ENCODE measurements at places on chromosomes 3 and 15.

DNA sequence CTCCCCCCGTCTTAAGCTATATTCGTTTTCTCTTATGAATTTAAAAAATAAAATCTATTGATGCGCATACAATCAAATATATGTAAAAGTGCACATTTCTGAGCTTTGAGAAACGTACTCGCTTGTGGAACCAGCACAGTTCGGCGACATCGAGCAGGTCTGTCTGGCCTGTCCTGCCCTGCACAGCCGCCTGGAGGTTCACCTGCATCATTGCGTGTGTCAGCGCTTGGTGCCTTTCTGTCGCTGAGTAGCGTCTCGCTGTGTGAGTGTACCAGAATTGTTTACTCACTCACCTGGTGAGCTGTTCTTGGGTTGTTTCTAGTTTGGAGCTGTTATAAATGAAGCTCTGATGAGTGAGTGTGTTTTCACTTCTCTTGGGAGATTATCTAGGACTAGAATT is 104.0 kb downstream of the VGLL4 start:
- no peak for DNase-seq

DNA sequence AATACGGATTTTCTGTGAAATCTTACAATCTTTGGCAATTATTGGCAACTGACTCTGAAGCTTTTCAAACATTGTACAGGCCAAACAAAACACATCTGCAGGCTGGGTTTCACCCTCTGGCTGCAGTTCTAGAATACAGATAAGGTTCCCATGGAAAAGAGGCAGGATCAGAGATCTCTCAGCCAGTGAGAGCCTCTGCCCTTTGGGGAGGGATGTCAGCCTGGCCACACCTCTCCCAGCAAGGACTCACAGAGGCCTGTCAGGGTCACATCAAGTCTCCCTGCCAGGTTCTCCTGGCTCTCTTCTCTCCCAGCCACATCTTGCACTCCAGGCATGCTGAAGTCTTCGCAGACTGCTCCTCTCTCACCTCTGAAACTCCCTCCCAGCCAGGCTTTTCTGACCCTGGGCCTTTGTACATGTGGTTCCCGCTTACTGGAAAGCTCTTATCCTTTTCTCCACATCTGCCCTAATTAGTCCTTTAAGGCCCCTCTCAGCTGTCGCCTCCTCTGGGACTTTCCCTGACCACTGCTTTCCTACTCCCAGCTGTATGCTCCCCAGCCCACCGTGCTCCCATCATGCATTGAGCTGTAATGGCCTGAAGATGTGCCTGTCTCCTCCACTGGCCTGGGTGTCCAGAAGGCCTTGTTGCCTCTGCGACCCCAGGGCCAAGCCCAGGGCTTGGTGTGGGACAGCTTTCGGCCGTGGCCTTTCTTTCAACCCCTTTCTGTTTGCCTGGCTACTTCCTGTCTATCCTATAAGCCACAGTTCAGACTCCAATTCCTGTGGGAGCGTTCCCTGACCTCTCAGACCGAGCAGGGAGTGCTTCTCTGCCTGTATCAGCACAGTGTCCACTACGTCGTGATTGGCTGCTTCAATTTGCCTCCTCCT is 4.3 kb downstream of the RBP1 start:
- no peak for DNase-seq

DNA sequence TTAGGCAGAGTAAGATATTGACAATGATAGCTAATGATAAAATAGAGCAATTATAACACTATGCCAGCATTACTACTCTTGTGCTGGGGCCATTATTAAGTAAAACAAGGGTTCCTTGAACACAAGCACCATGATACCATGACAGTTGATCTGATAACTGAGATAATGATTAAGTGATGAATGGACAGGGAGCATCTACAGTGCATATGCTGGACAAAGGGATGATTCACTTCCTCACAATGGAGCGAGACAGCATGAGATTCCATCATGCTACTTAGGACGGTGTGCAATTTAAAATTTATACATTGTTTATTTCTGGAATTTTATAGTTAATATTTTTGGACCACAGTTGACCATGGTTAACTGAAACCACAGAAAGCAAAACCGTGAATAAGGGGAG is 156.6 kb downstream of the FHIT start:
- DNase-seq = no peak

DNA sequence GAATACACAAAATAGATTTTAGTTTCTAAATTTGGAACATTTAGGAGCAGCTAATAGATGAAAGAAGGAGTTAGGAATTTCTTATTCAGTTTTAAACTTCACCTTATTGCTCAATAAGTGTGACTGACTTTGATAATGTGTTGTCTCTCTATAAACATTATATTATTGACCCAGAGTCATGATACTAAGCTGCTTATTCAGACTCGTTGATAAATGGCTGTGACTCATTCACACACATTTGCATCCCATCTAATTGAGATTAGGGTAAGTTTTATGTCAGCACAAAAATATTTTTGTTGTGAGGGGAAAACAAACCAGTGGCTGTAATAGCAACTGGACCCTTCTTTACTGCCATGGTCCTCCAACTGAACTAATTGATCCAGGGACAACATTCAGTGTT is 137.6 kb downstream of the GOLIM4 start:
- DNase-seq = no peak

- no peak for DNase-seq
Measured at GRCh38 chr3:180940826-180941225, 28.4 kb downstream of the FXR1 start.

DNA sequence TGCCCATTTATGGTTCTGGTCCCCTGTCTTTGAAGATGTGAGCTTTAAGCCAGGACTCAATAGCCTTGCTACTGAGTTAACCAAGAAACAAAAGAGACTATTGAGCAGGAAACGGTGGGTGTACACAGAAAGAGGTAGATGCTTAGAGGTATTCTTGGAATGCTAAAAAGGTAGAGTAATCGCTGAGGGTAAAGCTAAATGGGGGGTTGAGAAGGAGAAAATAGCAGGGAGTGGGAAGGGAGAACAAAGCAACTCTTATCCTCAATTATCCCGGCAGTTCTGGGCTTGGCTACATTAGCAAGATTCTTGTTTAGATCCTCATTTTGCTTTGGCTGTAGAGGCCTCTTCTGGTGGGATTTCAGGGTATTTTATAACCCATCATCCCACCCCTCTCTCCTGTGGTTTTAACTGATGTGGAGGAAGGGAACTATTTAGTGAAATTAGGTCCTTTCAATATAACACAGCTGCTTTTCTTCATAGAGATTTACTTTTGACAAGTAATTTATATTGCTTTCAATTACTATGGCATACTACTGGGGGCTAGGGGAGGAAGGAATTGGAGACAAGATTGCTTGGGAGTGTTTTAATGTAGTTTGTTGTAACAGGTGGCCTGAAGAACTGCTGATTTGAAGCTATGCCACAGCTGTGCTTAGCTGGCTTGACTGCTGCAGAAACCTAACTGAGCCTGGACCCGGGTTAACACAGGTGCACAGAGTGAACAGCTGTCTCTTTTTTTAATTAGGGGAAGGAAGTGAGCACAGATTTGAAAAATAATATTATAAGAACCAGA is 234.3 kb upstream of the CCDC54 start:
- no peak for DNase-seq

DNA sequence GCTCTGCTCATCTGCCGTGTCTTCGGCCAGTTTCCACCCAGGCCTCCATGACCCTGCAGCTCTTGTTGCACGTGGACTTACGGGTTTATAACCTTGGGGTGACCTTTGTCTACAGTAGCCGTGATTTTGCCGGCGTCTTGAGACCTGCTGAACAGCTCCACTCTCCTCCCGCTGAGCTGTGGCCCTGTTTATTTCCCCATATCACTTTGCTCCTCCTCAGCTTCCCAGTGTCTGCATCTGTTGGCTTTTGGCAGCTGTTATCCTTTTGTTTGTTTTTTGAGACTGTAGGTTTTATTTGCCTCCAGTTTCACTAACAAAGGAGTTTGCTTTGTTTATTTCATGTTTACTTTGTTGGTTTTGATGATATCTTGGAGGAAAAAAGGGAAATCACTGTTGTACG is 29.3 kb upstream of the SLC28A1 start:
- DNase-seq = no peak

DNA sequence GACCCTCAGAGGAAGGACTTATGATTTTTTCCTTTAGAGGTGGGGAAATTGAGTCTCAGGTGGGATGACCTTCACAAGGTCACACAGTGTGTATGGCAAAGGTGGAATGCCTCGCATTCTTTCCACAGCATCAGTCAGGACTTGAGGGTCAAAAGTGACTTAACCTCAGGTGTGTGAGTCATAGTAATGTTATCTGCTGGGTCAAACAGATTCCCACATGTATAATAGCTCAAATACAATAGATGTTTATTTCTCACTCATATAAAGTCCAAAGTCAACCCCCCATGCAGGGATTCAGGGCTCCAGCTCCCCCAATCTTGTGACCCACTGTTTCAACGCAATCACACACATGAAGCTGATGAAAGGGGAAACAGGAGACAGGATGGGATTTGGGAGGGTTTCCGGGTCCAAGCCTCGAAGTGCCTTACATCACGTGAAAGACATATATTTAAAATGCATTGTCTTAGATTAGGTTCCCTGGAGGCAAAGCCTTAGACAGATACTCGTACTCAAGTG is 34.0 kb upstream of the CCDC174 start:
- no peak for DNase-seq

DNA sequence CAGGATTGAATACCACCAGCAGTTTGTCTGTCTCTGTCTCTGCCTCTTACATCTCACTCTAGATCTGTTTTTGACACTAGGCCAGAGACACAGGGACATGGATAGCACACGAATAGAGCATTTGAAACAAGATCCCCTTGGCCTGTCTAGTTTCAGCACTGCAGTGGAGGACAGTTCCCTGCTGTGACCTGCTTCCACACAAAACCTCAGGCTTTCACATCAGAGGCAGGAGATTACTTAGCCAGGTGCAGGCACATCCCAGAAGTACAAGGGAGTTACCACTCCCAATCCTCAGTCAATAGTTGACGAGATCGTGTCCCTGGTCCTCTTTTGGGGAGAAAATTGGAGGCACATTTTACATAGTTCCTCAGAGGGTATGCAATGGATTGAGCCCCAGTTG is 34.0 kb upstream of the CCK start:
- DNase-seq = peak; percentile 13

- DNase-seq = no peak
Measured at GRCh38 chr3:4220065-4220464, 83.1 kb upstream of the SETMAR start.

GRCh38 chr15:64915518-64916227 is 4.0 kb downstream of the ANKDD1A start:
- no peak for DNase-seq

GRCh38 chr3:177488740-177489139 is 291.5 kb upstream of the TBL1XR1 start:
- no peak for DNase-seq

- no peak for DNase-seq
Measured at GRCh38 chr3:66492672-66493071, 8.2 kb downstream of the LRIG1 start.

DNA sequence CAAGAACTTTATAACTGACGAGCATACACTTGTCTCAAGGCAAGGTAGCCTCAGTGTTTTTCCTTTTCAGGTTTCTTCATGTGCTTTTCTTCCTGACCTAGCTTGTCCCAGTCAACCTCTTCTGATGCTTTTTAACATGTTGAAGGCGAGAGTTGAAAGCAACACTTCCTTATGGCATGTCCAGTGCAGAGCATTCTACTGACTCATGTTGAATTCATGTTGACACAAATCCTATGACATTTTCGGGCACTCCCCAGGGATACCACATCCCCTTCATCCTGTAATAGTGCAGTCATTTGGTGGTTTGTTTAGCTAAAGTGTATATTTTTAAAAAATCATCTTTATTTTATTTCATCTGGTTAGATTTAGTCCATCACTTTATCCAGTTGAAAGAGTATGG is 75.9 kb upstream of the CBLB start:
- no peak for DNase-seq

GRCh38 chr3:83890039-83890762 is 1068.6 kb upstream of the CADM2 start:
- DNase-seq = no peak

DNA sequence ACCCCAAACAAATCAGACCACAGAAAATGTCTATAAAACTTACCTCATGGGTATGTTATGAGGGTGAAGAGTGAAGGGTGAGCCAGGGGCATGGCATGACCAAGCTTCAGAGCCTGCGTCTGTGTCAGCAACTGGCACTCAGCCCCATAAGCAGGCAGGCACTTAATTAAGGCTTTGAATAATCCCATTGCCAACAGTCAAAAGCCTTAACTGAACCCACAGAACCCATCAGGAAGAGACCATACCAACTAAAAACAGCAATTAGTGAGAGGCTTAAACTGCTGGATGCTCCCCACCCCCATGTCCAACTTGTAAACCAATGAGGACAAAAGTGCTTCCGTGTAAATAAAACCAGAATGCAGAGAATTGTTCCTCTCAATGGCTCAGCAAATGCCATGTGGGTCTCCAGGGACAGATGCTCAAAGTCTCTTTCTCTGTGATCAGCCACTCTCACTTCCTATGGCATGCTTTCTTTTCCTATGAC is 126.0 kb downstream of the MYLK start:
- no peak for DNase-seq

DNA sequence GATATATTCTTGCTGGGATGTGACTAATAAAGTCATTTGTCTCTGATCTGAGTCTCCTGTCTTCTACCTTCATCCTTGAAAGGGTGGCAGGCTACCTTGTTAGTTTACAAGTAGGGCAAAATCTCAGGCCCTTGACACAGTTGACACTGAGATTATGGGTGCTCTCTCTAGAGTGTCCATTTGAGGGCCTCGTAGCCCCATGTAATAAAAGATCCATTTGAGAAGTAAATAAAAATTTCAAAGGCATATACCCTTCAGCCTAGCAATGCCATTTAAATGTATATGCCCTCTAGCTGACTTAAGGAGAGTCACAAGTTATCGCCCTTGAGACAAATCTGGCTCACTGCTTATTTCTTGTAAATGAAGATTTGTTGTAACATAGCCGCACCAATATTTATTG is 98.6 kb downstream of the TCF12 start:
- DNase-seq = no peak

DNA sequence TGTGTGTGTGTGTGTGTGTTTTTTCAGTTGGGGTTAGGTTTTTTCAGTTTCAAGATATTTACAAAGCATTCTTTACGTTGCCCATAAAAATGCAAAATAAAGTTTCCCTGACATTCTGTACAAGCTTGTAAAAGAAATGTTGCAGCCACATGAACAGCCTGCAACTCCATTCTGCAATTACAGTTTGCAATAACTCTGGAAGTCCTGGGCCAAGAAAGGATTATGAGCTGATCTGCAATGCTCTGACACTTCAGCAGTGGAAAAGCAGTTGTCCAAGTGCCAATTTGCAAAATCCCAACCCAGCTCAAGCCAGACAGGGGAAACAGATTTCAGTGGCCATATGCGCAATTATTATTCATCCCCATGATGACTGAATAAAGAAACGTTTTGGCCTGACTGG is 322.1 kb downstream of the MEX3B start:
- no peak for DNase-seq

- no peak for DNase-seq
Measured at GRCh38 chr3:78937475-78937874, 830.3 kb downstream of the ROBO1 start.

GRCh38 chr3:56839784-56840715 is 38.3 kb upstream of the ARHGEF3 start:
- DNase-seq = no peak
